WERI-Rb-1 (cell line): ENCODE measurements at places on chromosomes 2 and 18.
A peak's percentile ranks its signal among the peaks of the same experiment; 100 is the strongest.

- no peak for DNase-seq
Observed at GRCh38 chr2:43018179-43019024, 208.0 kb downstream of the ZFP36L2 start.

GRCh38 chr2:158045362-158045761 is 56.3 kb upstream of the UPP2 start:
- DNase-seq, result peak; percentile 33

DNA sequence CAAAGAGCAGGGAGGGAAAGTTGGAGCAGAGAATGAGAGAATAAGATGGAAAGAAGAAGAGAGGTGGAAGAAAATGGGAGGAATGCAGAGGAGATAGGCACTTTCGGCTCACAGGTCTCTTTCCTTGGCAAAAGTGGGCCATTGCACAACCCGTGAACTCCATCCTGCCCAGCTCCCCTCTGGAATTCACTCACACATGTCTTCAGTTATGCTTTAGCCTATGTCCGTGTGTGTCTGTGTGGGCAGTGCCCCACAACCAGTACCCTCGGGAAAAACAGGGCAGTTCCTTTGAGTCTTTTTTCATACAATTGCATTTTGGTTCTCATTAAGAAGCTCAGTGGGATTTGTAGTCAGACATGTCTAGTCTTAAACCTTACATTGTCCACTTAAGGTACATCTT is 34.5 kb downstream of the DTNA start:
- DNase-seq, result no peak

DNA sequence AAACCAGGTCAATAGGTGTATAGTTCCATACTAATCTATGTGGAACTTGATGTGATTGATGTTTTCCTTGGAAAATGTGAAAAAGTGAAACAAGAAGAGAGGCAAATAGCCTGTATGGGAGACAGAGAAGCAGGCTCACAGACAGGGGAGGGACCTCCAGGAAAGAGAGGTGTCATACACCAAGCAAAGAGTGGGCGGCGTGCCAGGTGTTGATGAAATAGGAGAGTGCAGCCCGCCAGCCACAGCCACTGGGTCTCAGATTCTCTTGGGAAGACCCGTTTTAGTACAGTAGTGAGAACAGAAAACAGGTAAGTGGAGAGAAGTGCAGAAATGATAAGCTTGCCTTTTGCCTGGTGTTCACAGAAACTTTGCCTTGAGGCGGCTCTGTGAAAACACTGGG is 301.9 kb downstream of the ZNF407 start:
- no peak for DNase-seq

GRCh38 chr18:42437646-42438045 is 482.6 kb downstream of the PIK3C3 start:
- DNase-seq, result no peak

- DNase-seq, result peak; percentile 30
Observed at GRCh38 chr2:151315381-151315903, 26.0 kb upstream of the NMI start.

GRCh38 chr2:104028061-104028460 is 825.9 kb upstream of the POU3F3 start:
- no peak for DNase-seq

DNA sequence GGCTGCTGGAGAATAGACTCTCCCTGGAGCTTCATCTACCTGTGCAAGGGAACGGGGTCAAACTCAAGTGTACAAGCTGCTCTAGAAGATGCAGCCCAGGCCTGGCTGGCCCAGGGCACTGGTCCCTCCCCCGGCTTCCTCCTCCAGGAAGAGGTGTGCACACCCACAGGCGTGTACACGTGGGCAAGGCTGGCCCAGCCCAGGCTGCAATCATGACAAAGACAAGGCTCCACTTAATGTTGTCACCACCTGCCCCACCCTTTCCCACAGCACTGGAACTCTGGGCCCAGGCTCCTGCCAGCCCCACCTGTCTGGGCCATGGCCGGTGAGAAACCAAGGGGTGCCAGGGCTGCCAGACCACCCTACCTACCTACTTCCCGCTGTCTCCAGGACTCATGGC is 29.6 kb upstream of the ALPP start:
- DNase-seq, result peak; percentile 5

DNA sequence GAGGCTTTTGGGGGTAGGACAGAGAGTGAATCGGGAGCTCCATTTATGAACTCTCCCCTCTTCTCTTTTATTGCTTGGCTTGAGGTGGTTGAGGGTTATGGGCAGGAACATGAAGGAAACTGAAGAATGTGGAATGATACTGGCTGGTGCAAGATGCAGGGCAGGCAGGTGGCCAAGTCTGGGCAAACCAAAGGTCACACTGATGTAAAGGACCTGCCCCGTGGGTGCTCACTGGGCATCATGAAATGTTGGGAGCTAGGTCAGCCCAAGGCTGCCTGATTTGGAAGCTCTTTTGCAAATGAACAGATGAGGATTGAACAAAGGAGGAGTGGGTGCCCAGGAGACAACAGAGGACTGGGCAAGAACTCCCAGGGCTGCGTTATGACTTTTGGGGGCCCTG is 328.9 kb downstream of the CLIP4 start:
- DNase-seq, result no peak

- no peak for DNase-seq
Observed at GRCh38 chr18:29823671-29824070, 1218.9 kb downstream of the DSC3 start.

GRCh38 chr2:74502147-74502719 is 2.8 kb upstream of the LBX2 start:
- no peak for DNase-seq

GRCh38 chr2:141586985-141587384 is 543.8 kb downstream of the LRP1B start:
- no peak for DNase-seq

DNA sequence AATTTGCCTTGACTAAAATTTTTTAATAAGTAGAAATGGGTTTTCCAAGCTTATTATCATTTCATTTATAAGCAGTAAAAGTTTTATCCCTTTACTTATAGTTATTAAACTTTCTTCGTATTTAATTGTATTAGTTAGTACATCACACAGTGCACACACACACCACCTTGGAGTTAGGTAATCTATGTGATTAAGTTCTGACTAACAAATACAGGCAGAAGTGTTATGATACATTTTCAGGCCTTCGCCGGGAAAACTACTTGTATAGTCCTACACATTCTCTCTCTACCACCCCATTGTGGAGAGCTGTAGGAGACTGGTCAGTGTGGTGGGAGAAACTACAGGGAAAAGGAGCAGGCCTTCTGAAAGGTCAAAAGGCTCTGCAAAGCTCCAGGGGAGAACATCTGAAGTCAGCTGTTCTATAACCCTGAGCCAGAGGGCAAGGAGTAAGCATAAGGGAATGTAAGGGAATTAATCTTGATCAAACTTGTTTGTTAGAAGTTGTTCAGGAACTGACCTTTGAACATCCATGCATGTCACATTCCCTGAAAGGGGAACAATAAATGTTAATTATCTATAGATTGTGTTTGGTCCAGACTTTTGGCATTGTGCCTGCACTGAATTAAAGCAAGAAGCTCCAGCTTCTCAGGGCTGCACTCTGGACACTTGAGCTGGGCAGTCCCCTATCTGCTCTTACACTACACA is 231.7 kb downstream of the FSIP2 start:
- DNase-seq, result no peak

GRCh38 chr18:77529492-77530176 is 280.0 kb downstream of the GALR1 start:
- DNase-seq, result no peak

DNA sequence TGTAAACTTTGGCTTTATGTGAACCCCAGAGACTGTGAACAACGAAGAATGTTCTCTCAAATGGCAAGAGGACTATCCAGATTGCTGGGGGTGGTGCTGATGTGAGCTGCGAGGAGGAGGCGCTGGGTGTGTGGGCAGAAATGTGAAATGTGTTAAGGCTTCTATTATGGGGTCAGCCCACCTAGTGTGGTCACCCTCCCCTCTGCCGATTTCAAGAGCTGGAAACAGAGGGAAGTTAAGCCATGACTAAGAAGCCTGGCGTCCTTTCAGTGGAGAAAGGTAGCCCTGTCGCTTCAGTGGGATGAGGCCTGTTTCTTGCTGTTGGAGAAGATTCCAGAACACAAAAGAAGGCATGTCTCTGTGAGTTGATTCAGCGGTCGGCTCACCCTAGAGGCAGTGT is 89.0 kb upstream of the KCTD1 start:
- no peak for DNase-seq

GRCh38 chr2:177430411-177430810 is 37.8 kb downstream of the AGPS start:
- DNase-seq, result no peak

GRCh38 chr2:168278424-168278888 is 31.1 kb upstream of the STK39 start:
- DNase-seq, result peak; percentile 72

GRCh38 chr2:81747481-81748070 is 1443.0 kb upstream of the LRRTM1 start:
- DNase-seq, result no peak

- peak; percentile 52 for DNase-seq
Observed at GRCh38 chr18:78980279-78980771, 707 bp downstream of the SALL3 start.

GRCh38 chr18:13382366-13382953 is 163.9 kb downstream of the LDLRAD4 start:
- no peak for DNase-seq

- DNase-seq, result no peak
Observed at GRCh38 chr2:151258121-151258520, 3.5 kb downstream of the RBM43 start.

DNA sequence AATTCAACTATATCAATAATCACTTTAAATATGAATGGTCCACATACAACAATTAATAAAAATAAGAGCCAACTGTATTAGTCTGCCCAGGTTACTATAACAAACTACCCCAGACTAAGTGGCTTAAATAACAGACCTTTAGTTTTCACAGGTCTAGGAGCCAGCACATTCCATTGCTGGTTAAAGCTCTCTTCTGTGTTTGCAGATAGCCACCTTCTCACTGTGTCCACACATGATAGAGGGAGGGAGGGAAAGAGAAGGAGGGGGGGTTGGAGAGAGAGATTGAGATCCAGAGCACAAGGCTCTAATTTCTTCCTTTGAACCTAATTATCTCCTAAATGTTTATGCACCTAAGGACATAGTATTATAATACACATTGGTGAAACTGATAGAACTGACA is 267.8 kb upstream of the NXPH2 start:
- DNase-seq, result no peak

DNA sequence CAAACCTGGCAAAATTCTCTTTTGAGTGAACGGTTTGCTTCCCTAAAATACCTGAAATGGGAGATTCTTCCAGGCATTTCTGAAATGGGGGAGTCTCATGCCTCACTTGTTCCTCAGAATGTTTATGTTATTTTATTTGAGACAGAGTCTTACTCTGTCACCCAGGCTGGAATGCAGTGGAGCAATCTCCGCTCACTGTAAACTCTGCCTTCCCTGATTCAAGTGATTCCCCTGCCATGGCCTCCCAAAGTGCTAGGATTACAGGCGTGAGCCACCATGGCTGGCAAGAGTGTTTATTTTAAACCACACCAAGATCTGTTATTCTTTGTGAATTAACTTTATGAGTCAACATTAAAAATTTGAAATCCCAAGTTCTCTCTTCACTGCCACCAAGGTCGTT is 6.4 kb upstream of the FHL2 start:
- no peak for DNase-seq

DNA sequence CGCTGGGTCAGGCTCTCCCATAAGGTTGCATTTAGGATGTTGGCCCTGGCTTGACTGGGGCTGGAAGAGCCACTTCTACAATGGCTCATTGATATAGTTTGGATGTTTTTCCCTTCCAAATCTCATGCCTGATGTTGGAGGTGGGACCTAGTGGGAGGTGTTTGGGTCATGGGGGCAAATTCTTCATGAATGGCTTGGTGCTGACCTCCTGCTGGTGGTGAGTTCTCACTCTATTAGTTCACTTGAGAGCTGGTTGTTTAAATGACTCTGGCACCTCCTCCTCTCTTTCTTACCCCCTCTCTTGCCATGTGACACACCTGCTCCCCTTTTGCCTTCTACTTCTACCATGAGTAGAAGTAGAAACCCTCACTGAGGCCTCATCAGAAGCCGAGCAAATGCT is 20.5 kb downstream of the ACOXL start:
- no peak for DNase-seq

DNA sequence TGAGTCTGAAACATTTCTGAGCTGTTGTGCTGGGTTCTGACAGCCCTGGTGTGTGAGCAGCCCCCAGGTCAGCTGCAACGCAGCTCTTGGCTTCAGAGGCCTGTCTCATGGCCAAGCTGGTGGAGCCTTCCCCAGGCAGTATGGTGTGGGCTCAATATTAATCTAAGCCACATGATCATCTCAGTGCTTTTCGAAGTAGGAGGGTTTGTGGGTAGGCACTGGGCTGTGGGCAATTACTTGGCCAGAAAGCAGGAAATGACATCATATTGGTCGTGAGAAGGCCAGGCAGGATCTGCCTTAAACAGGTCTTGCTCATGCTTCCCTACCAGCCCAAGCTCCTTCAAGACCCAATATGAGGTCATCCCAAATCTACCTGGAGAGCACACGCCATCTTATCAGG is 26.9 kb downstream of the LOXHD1 start:
- DNase-seq, result no peak

DNA sequence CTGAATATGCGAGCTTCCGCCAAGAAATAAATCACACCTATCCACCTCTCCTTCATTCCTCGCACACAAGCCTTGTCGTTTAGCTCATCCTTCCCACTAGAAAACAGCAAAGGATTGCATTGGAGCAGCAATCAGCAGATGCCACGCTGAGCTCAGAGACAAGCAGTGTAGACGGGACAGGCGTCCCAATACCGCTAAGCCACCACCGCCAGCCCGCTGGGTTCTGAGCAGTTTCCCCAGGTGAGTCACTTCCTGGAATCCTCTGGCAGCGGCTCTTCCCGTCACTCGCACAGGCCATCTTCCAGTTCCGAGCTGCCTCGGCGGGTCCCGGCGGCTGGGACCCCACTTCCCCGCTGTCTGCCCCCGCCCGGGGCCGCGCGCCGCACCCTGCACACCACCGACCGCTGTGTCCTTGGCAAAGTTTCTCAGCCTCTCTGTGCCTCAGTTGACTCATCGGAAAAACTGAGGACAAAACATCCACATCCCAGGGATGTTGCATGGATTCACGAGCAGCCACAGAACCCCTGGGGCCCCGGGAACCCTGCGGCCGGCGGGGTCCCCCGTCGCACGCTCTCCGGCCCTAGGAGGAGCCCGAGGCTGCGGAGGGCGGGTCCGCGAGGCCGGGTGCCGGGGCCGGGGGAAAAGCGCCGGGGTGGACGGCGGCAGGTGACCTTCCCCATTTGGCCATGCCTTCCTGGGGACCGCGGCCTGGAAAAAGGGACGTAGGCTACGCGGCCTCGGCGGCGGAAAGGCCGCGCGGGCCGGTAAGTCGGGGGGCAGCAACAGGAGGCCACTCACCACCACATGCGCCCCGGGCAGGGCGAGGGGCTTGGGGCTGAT is 573 bp downstream of the KDSR start:
- peak; percentile 67 for DNase-seq

DNA sequence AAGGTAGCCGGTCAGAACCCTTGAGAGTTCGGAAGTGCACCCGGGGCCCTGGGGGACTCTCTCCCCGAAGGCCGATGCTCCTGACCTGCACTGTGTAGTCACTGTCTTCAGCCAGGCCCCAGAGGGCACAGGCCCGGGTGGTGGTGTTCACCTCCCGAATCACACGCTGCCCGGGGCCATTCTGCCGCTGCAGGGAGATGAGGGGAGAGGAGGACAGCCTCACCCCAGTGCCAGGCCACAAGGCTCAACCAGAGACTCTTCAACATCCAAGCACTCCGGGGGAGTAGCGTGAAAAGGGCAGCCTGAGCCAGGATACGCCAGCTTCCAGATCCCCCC is 1.1 kb downstream of the FNDC4 start:
- DNase-seq, result no peak

GRCh38 chr2:39118786-39119499 is 1.9 kb downstream of the SOS1 start:
- DNase-seq, result no peak
